ENCODE measurements at places on chromosomes 2 and 18.

DNA sequence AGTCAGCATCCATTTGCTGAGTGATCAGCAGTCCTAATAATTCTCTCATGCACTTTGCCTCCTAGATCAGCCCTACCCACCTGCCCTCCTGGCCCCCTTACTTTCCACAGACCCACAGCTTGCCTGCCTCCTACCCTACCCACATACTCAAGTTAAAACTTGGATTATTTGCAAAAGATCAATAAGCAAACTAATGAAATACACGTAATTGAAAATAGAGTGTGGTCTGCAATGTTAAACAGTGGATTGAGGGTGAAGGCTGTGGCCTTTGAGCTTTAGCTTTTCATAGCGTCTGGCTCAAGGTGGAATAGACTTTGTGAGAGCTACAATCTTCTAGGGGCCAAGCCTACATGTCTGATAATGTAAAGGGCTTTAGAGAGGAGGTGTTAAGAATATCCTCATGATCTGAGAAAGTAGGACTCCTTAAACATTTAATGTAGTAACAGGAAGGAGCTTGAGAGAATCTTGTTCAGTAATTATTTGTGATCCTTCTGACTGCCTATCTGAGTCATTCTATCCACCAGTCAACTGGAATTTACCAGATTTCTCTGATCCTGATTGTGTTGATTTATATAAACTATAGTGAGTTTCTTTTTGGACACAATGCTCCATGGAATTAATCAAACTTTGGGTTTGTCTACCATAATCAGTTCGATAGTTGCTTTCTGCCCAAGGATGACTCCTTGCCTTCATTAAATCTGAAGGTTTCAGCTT lies 310.0 kb downstream of the HRH4 start:
- DNase-seq = no peak

DNA sequence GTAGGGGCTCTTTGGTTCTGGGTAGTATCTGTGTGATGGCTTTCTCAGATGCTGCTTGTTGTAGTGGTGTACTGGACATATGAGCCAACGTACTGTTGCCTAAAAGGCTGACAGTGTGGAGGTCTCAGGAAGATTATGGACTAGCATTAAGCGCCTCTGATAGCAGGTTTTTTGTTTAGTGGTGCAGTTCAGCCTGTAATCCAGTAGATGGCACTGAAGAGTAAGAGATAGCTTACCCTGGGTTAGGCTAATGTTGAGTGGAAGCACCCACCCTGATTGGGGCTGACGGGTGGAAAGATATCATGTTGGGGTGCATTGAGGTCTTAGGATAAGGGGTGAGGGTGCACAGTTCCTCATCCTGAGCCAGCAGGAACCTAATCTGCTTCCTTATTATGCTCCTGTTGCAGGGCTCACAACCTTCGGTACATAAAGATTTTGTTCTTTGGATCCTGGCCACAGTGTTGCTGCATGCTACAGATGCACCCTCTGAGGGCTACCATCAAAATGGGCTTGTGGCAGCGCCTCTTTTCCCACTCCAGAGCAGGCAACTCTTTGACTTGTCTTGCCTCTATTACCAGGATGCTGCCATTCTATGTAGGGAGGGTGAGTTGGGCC lies 79.6 kb downstream of the MSTN start:
- no peak for DNase-seq

GRCh38 chr2:85772841-85773491 lies 19.2 kb downstream of the ATOH8 start:
- DNase-seq = no peak

DNA sequence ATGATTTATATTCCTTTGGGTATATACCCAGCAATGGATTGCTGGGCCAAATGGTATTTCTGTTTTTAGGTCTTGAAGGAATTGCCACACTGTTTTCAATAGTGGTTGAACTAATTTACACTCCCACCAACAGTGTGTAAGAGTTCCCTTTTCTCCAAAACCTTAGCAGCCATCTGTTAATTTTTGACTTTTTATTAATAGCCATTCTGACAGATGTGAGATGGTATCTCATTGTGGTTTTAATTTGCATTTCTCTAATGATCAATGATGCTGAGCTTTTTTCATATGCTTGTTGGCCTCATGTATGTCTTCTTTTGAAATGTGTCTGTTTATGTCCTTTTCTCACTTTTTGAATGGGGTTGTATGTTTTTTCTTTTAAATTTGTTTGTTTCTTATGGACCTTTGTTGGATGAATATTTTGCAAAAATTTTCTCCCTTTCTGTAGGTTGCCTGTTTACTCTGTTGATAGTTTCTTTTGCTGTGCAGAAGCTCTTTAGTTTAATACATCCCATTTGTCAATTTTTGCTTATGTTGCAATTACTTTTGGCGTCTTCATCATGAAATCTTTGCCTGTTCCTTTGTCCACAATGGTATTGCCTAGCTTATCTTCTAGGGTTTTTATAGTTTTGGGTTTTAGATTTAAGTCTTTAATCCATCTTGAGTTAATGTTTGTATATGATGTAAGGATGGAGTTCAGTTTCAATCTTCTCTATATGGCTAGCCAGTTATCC lies 119.7 kb upstream of the XIRP2 start:
- no peak for DNase-seq

- DNase-seq = no peak
Measured at GRCh38 chr18:23631746-23632145, 31.0 kb downstream of the ANKRD29 start.

DNA sequence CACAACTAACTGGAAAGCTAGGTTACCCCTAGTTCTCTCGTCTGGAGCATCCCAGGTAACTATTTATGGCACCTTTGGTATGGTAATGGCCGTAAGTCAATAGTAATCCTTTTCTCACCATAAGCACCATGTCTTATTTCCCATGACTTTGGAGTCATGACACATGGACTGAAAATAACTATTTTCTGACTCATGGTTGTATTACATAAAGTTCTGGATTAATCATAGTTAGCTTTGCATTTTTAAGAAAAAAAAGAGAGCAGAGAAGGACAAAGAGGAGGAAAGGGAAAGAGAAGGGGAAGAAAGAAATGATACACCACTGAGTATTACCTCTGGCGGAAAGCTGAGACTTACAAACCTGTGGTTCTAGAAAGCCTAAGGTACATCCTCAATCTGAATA lies 99.3 kb downstream of the BIN1 start:
- DNase-seq = no peak

DNA sequence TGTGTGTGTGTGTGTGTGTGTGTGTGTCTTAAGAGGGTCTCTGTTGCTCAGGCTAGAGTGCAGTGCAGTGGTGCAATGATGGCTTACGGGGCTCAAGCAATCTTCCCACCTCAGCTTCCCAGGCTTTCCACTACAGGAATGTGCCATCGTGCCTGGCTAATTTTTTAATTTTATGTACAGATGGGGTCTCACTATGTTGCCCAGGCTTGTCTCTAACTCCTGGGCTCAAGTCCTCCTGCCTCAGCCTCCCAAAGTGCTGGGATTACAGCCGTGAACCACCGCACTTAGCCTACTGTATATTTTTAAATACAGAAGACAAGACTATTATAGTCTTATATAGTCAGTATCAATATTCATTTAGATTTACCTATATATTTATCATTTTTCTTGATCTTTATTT lies 220.1 kb upstream of the STON1 start:
- no peak for DNase-seq

- DNase-seq = no peak
Measured at GRCh38 chr2:227407591-227408151, 19.9 kb upstream of the SCYGR1 start.

- DNase-seq = no peak
Measured at GRCh38 chr2:213067888-213068287, 83.5 kb downstream of the IKZF2 start.

DNA sequence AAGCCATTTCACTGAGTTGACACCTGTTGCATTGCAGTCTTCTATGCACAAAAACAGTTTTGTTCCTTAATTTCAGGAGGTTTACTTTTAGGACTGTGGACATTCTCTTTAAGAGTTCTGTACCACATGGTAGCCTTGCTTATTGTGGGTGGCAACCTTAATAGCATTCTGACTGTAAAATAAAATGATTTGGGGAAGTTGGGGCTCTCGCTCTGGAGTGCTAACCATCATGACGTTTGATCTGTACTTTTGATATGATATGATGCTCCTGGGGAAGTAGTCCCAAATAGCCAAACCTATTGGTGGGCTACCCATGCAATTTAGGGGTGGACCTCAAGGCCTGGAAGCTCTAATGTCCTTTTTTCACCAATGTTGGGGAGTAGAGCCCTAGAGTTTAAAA lies 3.4 kb downstream of the CTLA4 start:
- no peak for DNase-seq

- no peak for DNase-seq
Measured at GRCh38 chr2:51237626-51238271, 205.8 kb upstream of the NRXN1 start.

GRCh38 chr2:230441227-230441897 lies 25.4 kb downstream of the SP100 start:
- DNase-seq = no peak

GRCh38 chr2:134395779-134396178 lies 141.9 kb downstream of the MGAT5 start:
- DNase-seq = no peak

DNA sequence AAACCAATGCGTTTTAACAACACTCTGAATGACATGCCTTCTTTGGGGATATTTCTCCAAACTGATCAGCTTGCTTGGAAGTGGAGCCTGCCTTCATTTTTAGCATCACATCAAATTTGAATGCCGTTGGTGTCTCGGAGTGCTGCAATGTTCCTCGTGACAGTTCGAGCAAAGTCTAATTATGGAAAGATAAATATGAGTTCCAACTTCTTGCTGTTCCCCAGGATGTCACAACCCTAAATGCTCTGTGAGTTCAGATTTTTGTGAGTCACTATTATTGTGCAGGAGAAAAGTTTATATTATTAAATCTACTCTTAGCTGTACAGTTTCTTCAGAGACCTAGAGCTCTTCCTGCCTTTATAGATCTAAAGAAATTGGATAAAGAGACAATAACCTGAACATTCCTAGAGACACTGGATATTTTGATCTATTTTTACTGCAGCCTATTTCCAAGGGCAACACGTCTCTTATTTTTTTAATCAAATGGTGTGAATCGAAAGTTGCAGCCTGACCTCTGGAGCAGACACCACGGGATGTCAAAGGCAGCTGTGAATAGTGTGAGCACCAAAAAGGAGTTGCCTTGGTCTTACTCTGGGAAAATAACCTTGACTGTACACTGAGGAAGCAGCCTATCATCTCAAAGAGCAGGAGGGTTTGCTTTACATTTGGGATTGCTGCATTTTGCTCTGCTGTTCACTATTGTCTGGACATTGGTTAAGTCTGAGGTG lies 330.1 kb downstream of the TDRD15 start:
- no peak for DNase-seq

GRCh38 chr2:45705233-45705632 lies 53.8 kb downstream of the PRKCE start:
- DNase-seq = no peak

GRCh38 chr2:178891265-178891958 lies 84.2 kb upstream of the TTN start:
- DNase-seq = no peak

- DNase-seq = no peak
Measured at GRCh38 chr18:9822587-9823185, 63.1 kb upstream of the TXNDC2 start.
